ENCODE measurements at places on chromosomes 16 and 17.

- no peak for DNase-seq
These were observed 6.0 kb downstream of the C1QTNF8 start for GRCh38 chr16:1089822-1090619.

DNA sequence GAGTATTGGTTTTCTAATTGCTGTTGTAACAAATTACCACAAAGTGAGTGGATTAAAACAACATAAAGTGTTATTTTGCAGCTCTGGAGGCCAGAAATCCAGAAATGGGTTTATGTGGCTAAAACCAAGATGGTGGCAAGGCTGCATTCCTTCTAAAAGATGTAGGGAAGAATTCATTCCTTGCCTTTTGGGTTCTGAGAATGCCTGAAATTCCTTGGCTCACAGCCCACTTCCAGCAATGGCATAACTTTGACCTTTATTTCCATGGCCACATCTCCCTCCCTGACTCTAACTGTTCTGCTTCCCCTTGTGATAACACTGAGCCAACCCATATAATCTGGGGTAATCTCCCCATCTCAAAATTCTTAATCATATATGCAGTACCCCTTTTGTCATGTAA lies 269.6 kb upstream of the RPL38 start:
- peak; percentile 7 for DNase-seq

GRCh38 chr16:57873218-57873617 lies 70.9 kb upstream of the KIFC3 start:
- no peak for DNase-seq

DNA sequence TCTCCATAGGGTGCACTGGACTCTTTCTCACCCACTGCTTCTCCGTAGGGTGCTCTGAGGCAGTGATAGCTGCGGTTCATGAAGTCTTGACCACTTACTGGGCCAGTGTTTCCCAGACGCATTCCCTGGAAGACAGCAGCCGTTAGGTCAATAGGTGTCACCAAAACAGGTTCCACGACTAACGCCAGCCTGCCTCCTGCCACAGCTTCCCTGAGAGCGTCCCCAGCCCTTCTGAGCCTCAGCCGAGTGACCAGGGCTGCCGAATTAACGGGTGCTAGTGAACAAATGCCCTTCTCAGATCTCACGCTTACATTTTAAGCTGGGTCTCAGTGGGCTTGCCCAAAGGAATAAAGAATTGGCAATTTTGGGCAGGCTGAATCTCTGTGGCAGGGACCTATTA lies 188.7 kb upstream of the TNRC6C start:
- no peak for DNase-seq

DNA sequence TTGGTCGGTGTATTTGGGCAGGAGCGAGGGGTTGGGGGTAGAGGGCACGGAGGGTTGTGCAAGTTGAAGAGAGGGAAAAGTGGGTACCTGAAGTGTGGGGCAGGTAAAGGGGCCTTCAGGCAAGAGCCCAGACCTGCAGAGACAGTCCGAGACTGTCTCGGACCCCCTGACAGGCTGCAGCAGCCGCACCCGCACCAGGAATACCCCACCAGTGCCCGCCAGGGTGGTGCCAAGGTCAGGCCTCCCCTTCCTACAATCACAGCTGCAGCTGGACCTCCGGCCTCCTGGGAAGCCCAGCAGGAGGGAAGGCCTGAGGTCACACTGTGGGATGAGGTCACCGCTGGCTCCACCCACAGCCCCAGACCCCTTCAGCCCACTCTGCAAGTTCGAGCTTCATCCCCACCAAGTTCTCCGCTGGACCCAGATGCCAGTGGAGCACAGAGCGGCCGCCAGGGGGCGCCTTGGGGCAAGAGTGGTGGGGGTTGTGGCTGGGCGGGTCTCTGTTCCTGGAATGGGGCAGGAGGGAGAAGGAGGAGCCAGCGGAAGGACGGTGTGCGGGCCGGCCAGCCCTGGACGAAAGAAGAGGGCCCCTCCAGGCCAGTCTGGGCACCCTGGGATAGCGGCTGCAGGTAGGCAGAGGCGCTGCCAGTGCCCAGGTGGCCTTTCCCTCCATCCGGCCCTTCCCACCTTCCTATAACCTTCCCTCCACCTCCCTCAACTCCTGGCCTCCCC lies at the start of gene HSD3B7:
TSS of gene HSD3B7 (plus strand) at position 539 of the 732 bp plus-strand sequence. CDS start 452 bp downstream, outside the sequence.
- peak; percentile 67 for DNase-seq

- DNase-seq = no peak
These were observed 36.4 kb downstream of the MYH13 start for GRCh38 chr17:10336393-10336792.

GRCh38 chr16:86708431-86708830 lies 130.1 kb downstream of the FOXL1 start:
- DNase-seq = peak; percentile 32

DNA sequence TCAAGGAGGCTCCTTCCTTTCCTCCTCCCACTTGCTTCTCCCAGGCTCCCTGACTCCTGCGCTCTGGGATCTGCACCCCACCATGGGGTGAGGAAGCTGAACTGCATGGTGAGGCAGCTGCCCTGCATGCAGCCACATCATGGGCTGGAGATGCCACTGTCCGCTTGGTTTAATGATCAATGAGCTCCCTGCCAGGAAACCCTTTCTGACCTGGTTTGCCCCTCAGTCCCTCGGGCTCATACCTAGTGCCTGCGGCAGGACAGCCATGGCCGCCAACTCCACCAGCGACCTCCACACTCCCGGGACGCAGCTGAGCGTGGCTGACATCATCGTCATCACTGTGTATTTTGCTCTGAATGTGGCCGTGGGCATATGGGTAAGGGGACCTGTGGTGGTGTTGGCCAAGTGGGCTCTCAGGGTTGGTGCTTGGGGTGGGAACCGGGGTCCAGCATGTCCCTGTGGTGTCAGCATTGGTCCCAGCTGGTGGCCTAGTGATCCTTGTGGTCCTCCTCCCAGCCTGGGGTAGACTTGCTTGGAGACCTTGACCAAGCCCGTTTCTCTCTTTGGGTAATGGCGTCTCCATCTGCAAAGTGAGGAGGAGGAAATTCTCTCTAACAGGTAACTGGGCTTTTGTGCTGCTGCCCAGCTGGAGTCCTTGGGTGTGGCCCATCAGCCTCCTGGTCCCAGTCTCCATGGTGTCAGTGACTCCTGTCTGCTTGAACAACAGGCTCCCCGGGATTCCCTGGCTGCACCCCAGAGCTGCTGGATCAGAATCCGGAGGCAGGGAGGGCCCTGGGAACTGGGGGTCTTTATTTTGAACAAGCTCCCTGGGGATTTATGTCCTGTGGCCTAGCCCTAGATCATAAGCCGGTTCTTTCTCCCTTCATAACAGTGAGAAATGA lies at the start of gene SLC5A10:
TSS of gene SLC5A10 (plus strand) at position 225 of the 902 bp plus-strand sequence. CDS start at position 266, 41 bp downstream.
- DNase-seq = no peak

DNA sequence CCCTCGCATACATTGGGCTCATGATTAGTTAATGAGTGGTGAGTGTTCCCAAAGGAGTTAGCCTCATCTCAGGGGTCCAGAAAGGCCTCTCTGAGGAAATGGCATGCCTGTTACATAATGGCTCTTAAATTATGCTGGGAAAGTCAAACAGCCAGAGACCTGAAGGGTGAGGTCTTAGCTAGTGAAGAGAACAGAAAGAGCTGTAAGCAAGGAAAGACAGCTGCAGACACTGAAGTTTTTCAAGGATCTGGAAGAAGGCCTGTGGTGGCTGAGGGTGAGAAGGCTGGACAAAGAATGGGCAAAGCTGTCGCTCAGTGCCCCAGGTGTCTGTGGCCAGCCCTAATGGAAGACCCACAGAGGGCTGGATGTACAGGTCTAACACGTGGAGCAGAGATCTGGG lies 10.4 kb downstream of the SP2 start:
- DNase-seq = no peak

DNA sequence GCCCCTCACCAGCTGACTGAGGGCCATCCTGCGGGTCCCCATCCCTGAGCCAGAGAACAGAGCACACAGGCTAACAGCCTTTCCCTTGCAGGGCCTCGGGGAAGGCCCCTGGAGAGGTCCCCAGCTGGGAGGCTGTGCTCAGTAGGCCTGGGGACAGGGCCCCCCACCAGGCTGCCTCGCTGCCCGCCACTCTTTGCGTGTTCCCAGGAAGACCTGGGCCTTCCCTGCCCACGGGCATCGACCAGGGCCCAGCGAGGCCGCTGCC lies 785 bp downstream of the HID1 start:
- DNase-seq = no peak

DNA sequence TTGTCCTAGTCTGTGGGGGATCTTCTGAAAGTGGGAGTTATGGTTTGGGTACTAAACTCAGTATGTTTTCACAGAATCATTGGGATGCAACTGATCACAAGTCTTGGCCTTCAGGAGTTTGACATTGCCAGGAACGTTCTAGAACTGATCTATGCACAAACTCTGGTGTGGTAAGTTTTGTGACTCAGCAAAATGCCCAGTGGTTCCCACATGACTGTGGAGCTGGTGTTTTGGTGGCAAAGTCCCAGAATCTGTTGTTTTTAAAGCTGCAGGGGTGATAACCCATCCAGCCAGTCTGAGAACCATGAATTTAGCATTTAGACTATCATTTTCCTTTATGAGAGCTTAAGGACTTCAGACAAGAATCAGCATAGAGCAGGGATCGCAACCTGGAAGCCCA lies 40.6 kb downstream of the GDE1 start:
- peak; percentile 57 for DNase-seq

GRCh38 chr17:42835732-42836131 lies 2.5 kb downstream of the PSME3 start:
- DNase-seq = no peak

- DNase-seq = no peak
These were observed 61.0 kb downstream of the CFDP1 start for GRCh38 chr16:75372236-75372856.

DNA sequence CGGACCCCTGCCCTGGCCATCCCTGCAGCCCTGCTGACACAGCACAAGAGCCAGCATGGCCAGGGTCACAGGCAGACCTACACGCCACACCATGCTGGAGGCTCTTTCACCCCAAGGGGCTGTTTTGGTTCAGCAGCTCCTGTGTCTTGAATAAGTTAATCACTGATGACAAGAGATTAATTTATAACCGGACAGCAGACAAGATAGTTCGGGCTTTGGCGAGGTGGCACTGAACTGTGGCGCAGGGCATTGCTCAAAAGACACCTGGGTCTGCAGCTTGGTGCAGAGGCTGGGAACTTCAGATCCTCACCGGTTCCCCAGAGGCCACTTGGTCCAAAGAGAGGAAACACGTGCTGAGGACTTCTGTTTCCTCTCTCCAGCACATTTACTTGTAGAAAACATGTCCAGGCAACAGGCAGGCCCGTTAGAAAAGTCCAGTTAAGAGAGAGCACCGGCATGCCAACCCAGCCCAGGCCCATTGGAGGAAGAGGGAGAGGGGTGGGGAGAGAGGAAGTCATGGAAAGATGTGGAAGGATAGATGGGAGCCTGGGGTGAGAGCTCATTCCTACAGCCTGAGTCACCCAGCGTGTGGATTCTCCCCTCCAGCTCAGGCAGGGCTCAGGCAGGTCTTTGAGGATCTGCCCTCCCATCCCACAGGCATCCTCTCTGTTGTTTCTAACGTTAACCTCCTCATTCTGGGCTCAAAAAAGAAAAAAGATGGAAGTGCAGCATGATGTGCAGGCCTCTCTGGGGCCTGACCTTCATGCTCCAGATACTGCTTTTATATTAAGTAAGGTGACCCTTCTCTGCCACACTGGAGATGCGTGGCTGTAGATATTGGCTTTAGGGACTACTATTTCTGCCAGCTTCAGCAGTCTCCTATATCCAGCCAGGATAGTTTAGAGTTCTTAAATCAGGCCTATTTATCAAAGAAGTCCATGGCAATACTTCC lies 80.0 kb upstream of the HNF1B start:
- peak; percentile 88 for DNase-seq

DNA sequence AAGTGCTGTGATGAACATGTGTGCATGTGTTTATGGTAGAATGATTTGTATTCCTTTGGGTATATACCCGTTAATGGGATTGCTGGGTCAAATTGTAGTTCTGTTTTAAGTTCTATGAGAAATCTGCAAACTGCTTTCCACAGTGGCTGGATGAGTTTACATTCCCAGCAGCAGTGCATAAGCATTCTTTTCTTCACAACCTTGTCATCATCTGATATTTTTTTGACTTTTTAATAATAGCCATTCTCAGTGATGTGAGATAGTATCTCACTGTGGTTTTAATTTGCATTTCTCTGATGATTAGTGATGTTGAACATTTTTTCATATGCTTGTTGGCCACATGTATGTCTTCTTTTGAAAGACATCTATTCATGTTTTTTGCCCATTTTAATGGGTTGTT lies 18.5 kb downstream of the CCL8 start:
- DNase-seq = no peak

DNA sequence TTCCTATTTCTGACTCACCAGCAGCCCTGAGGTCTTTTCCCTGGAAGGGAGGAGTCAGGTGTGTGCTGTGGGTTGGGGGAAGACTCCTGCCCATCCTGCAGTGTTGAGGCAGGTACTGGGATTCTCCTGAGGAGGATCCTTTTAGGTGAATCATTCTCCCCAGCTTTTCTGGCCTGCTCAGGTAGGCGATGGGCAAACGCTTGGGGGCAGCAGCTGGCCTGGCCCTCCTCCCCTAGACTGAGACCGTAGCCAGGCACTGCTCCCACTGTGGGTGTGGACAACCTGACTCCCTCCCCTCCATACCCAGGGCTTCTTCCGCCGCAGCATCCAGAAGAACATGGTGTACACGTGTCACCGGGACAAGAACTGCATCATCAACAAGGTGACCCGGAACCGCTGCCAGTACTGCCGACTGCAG lies 15.1 kb downstream of the GJD3 start:
- no peak for DNase-seq

GRCh38 chr17:75125984-75126383 lies 5.6 kb downstream of the NT5C start:
- no peak for DNase-seq

DNA sequence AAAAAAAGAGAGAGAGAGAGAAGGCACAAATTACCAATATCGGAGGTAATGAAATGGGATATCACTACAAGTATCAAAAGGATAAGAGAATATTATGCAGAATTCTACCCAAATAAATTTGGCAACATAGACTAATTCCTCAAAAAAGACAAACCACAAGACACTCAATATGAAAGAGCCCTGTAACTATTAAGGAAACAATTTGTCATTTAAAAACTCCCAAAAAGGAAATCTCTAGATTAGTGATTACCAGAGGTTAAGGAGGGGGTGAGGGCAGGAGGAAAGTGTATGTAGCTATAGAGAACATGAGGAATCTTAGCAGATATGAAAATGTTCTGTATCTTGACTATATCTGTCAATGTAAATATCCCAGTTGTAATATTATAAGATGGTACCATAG lies 54.0 kb downstream of the CFDP1 start:
- no peak for DNase-seq

DNA sequence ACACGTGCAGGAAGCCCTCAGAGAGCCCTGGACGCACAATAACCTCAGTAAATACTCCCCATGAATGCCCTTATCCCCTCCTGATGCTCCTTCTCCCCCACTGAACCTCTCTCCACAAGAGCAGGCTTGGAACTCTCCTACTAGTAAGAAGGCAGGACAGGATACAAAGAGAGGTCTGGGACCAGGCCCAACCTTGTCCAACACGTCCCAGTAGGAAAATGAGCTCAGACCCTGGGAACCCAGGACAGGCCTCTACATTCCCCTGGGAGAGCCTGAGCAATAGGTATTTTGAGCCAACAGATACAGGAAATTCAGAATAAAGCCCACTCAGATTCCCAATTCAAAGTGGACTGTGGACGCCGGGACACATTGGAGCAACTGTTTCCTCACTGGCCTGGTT lies 19.2 kb downstream of the ZNF423 start:
- DNase-seq = no peak

Measured in RPMI7951 (cell line).